ENCODE measurements at places on chromosomes 5 and 9.

- DNase-seq: no peak
Observed at GRCh38 chr9:103713631-103714030, 380.5 kb upstream of the SMC2 start.

DNA sequence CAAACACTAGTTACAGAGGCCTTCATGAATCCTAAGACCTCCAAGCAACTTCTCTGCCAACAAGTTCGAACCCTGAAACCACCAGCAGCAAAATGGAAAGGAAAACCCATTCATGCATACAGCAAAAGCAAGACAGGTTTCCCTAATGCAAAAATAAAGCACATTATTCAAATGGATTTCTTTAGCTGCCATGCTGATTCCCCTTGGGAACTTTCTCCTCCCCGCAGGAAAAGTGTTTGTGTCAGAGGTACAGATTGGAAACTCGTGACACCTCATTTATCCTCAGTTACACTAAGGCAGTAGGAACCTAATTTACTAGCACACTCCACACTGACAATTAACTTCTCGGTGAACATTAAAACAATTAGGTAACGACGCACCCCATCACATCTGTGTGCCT is 63.4 kb downstream of the TLE1 start:
- DNase-seq: no peak

GRCh38 chr5:116922532-116922931 is 347.9 kb upstream of the SEMA6A start:
- DNase-seq: no peak

- DNase-seq: no peak
Observed at GRCh38 chr9:124163760-124164255, 93.9 kb upstream of the NEK6 start.

DNA sequence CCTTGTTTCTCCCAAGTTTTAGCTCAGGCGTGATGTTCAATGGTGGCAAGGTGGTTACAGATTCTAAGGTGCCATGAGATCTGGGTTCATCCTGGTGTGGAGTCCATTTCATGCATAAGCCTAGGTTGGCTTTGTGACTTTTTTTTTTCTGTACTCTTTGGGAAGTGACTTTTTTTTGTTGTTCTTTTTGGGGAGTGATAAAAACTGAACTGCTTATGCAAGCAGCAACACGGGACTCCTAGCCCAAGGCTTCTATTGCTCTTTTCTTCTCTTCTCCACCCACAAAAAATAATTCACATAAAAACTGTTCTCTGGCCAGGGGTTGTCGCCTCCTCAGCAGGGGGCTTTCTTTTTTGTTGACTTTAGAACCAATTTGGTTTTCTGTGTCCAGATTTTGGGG is 15.4 kb downstream of the STC2 start:
- no peak for DNase-seq

- no peak for DNase-seq
Observed at GRCh38 chr9:110143485-110143884, 64.5 kb downstream of the C9orf152 start.

DNA sequence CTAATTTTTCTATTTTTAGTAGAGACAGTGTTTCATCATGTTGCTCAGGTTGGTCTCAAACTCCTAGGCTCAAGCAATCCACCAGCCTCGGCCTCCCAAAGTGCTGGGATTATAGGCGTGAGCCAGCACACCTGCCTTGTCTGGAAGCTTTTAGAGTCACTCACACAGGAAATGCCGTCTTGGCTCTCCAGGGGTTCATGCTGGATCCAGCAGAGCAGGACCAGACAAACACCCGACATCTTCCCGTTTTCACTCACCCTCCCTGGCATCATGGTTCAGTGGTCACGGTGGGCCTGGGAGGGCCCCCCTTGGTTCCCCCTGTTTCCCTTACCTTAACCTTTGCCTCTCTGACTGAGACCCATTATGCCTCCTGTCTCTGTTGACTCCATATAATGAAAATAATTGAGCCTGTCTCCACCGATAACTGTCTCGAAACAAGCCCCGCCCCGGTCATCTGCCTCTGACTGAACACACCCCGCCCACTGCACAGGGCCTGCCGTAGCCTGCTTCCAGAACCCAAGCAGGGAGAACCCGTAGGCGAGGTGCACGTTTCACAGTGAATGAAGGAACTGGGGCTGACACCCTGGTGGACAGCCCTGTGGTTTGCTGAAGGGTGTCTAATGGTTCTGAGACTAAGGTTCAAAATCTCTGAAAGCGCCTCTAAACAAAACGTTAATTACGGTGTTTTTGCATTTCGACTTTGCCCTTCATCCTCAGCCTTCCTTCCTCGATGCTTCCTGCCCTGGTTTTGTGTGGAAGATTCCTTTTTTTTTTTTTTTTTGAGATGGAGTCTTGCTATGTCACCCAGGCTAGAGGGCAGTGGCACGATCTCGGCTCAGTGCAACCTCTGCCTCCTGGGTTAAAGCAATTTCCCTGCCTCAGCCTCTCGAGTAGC is 39.7 kb upstream of the SPRY4 start:
- no peak for DNase-seq

DNA sequence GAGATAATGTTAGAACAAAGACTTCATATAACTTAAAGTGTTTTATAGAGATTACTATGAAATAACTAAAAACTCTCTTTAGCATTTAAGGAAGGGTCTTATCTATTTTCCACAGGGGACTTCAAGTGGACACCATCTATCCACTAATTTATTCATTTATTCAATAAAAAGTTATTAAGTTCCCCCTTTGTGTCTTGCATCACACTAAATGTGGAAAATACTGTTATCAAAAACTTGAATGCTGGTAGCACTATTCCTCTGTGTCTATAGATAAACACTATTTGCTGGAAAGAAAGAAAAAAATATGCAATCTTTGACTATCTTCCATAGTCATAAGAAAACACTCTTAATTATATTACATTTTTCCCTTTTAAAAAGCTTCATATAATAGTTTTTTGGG is 20.1 kb upstream of the ZNF622 start:
- DNase-seq: no peak

GRCh38 chr9:107489144-107489673 is 360 bp downstream of the KLF4 start:
- no peak for DNase-seq

- no peak for DNase-seq
Observed at GRCh38 chr5:138514021-138514420, 29.0 kb downstream of the ETF1 start.

GRCh38 chr5:104513121-104513602 is 950.6 kb upstream of the NUDT12 start:
- DNase-seq: no peak

- DNase-seq: no peak
Observed at GRCh38 chr5:94239266-94239665, 379.1 kb downstream of the KIAA0825 start.

DNA sequence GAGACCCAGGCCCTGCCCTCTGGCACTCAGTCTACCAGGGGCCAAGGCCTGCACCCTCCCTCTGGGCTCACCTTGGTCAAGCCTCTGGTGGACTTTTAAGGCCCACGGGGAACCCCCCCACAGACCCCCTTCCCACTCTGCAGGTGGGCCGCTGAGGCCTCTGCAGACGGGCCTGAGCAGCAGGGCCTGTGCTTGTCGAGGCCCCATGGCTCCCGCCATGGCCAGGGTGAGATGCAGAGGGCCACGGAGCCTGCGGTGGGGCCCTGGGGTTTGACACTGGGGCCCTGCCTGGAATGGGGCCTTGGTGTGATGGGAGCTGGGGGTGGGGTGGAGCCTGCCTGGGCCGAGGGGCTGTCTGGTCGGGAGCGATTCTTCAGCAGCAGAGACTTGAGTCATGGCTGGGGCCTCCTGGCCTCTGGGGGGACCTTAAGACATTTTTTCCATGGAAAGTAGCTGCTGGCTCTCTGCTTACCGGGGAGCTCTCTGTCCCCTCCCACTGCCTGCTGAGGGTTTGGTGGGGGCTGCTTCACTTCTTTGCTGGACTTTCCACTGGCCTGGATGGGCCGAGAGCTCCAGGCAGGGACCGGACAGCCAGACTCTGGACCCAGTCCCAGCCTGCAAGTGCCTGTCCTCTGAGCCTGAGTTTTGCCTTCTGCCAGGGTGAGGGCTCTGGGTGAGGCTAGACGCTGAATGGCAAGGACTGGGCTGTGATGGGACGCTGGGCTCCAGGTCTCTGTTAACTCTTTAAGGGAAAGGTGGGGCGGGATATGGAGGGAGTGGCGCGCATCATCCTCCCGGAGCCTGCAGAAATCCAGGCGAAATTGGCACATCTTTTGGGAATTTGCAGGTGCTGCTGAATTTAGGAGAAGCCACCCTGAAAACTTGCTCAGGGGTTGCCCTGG is 132.2 kb downstream of the RXRA start:
- DNase-seq: no peak

DNA sequence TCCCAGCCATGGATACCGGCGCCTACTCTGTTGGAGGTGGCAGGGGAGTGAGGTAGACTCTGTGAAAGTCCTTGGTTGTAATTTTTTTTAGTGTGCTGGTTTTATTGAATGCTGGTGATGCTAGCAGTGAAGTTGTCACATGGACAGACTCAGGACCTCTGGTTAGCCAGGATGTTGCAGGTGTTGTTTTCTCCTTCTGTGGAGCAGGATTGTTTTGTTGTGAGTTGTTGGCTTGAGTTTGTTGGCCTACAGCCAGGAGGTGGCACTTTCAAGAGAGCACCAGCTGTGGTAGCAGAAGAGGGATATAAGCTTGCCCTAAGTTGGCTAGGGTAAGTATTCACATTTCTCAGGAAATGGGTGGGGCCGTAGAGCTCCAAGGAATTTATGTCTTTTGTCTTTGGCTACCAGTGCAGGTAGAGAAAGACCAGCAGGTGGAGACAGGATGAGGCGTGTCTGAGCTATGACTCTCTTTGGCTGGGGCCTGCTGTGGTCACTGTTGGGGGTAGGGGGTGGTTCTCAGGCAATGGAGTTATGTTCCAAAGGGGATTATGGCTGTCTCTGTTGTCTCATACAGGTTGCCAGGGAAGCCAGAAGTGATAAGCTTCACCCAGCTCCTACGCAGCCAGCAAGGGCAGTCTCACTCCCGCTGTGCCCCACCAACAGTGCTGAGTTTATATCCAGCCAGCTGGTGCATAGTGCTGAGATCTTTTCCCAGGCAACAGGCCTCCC is 248.7 kb downstream of the TAF11L14 start:
- DNase-seq: no peak

GRCh38 chr5:166649676-166650075 is 1641.8 kb upstream of the WWC1 start:
- DNase-seq: no peak

DNA sequence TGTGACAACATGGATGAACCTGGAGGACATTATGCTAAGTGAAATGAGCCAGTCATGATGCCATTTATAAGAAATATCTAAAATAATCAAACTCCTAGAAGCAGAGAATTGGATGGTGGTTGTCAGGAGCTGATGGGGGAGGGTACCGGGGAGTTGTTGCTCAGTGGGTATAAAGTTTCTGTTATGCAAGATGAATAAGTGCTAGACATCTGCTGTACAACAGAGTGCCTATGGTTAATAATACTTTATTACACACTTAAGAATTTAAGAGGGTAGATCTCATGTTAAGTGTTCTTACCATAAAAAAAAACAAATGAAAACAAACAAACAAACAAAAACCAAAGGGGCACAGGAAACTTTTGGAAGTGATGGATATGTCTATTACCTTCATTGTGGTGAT is 13.0 kb upstream of the CCDC69 start:
- no peak for DNase-seq

GRCh38 chr9:127154390-127155191 is 32.2 kb upstream of the ANGPTL2 start:
- no peak for DNase-seq

DNA sequence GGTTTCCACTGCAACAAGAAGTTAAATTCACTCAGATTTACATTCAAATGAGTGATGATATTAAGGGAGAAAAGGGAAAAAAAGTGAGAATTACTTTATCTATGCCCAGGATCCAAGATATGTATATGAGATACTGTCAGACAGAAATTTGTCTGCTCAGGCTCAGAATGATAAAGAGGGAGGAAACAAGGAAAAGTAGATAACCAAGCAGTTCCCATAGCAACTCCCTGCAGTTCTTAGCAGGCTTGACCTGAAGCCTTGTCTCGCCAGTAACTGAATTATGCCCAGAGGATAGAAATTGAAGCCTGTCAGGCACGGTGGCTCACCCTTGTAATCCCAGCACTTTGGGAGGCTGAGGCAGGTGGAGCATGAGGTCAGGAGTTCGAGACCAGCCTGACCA is 304.4 kb downstream of the TLE1 start:
- no peak for DNase-seq

DNA sequence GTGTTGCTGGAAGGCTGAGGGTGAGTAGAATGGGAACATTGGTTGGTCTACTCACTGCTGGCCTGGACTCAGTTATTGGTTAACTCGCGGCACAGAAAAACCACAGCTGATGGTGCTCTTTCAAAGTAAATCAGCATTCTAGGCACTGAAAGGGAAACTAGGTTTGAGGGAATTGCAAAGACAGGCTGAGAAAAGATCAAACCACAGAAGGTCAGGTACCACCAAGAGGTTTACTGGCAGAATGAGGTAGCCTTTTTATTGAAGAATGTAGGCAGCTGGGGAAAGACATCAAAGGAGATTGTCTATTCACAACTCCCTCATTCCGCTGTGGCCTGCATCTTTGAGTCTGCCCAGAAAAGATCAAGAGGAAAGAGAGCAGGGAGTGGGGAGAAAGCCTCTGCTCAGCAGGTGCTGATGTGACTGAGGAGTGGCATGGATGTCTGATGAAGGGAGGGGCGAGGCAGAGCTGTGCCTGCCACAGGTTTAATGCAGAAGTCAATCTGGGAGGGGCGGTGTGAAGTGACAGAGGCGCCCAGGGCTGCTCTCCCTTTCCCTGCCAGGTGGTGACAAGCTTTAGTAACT is 255.5 kb downstream of the MAN2A1 start:
- no peak for DNase-seq

- no peak for DNase-seq
Observed at GRCh38 chr9:37198831-37199230, 78.5 kb downstream of the ZCCHC7 start.

DNA sequence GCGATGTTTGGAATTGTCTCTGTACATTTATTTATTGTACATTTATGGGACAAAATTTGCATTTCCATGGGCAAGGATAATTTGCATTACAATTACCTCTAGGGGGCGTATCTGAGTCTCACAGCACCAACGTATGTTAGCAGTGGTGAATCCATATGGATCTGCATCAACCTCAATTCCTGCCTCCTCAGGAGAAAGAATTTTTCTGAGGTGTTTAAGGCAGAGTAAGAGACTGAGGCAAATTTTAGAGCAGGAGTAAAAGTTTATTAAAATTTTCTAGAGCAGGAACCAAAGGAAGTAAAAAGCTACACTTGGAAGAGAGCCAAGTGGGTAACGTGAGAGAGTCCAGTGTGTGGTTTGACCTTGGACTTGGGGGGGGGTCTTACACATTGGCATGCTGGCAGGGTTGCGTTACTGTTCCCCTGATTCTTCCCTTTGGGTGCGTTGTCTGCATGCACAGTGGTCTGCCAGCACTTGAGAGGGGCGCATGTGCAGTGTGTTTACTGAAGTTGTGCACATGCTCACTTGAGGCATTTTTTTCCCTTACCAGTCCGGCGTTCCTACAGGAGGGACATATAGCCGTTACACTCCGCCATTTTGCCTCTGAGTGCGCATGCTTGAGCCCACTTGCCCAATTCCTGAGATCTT is 21.0 kb upstream of the RAB14 start:
- DNase-seq: no peak

- no peak for DNase-seq
Observed at GRCh38 chr9:32955655-32956478, 45.6 kb downstream of the APTX start.
